DMS 273 treated with DMSO at 0.1 percent for 48 hours (cell line): ENCODE measurements at places on chromosomes 2 and 18.

- DNase-seq = no peak
Measured at GRCh38 chr2:214560176-214560575, 149.3 kb downstream of the VWC2L start.

GRCh38 chr2:175624211-175624761, 377.8 kb downstream of the LNPK start:
- no peak for DNase-seq

- no peak for DNase-seq
Measured at GRCh38 chr18:10195529-10195928, 258.9 kb upstream of the APCDD1 start.

- no peak for DNase-seq
Measured at GRCh38 chr2:119267604-119268003, 44.0 kb downstream of the STEAP3 start.

DNA sequence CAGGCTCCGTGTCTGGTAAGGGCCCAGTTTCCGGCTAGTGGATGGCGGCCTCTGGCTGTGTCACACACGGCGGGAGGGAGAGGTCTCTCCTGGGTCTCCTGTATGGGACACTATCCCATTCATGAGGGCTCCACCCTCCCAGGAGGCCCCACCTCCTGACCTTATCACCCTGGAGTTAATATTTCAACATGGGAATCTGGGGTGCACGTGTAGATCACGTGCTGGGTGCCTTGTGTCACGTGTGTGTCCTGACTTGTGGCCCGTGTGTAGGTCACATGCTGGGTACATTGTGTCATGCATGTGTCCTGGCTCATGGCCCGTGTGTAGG, 9.9 kb downstream of the NEU4 start:
- no peak for DNase-seq

GRCh38 chr18:57789090-57789489, 14.0 kb downstream of the ATP8B1 start:
- no peak for DNase-seq

DNA sequence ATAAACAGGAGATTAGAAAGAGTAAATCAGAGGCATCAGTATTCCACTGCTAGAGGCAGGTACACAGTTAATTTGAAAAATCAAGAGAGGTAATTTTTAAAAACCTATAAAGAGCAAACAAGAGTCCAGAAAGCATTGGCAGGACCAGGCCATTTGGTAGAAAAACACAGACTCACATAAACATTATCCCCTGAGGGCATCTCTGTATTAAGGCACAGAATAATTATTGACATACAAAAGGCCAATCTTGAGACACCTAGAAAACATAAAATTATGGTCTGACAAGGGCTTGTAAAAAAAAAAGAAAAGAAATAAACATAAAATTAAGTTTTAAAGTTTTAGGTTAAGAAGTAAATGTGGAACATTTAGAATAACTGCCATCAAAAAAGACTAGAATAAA, 120.6 kb downstream of the OSBPL1A start:
- DNase-seq = no peak

DNA sequence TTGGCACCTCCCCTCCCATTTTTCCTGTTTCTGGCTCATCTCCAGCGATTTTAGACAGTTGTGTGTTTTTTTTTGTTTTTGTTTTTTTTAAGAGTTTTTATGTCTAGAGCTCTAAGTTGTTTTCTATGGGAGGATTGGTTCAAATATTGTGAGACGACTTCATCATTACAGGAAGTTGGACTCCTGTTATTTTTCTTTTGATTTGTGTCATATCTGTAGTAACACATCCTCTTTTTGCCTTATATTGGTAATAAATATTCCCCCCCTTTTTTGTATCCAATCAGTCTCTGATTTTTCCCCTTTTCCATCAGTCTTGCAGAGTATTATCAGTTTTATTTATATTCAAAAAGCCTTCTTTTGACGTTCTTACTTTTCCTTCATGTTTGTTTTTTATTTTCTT, 89.0 kb downstream of the KIAA1328 start:
- no peak for DNase-seq
